ENCODE measurements at places on chromosomes 11 and 22. TPM values are rescaled to one million over a fixed set of nuclear protein-coding genes. Genes with fewer than 3 reads are reported as not detected.

The RAG1 gene
- 3.0 TPM for total RNA-seq

The CAPN5 gene
- 24.8 TPM for total RNA-seq

The TESMIN gene
- 10.3 TPM for total RNA-seq

The OR52E2 gene
- not detected for total RNA-seq

The PPP2R5B gene
- 14.4 TPM for total RNA-seq

The MS4A6E gene
- total RNA-seq, result not detected

The LIF gene
- 2.7 TPM for total RNA-seq

The F2 gene
- total RNA-seq, result 0.35 TPM

The OR1S2 gene
- not detected for total RNA-seq

The PTGDR2 gene
- 1.3 TPM for total RNA-seq

The SPI1 gene
- 19.0 TPM for total RNA-seq

The OR8G5 gene
- total RNA-seq, result not detected

The OR8D1 gene
- not detected for total RNA-seq
